Hepatic stellate cell (primary cell): ENCODE measurements at places on chromosomes 4 and X.

DNA sequence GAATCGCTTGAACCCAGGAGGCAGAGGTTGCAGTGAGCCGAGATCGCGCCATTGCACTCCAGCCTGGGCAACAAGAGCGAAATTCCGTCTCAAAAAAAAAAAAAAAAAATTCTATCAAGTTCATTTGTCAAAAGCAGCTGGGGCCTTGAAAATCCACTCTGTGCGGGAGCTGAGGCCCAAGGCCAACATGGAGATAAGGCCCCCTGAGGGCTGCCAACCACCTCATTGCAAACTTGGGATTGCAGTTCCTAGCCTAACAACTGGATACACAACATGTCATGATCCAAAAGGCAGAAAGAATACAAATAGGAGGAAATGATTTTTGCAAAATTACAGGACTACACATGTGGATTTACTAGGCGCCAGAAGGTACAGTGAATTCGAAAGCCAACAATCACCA is 22.5 kb upstream of the PRDX4 start:
- no peak for DNase-seq

- DNase-seq: peak; percentile 2
These were observed 434.7 kb downstream of the PACRGL start for GRCh38 chr4:21134994-21135393.

GRCh38 chr4:128841402-128841801 is 31.9 kb downstream of the JADE1 start:
- DNase-seq: no peak

GRCh38 chrX:4754878-4755604 is 1041.6 kb upstream of the PRKX start:
- no peak for DNase-seq

- peak; percentile 14 for DNase-seq
These were observed 39.5 kb downstream of the TMEM154 start for GRCh38 chr4:152640058-152640921.

- no peak for DNase-seq
These were observed 179.4 kb downstream of the QDPR start for GRCh38 chr4:17332478-17332877.

- DNase-seq: no peak
These were observed 123.6 kb downstream of the SH3RF1 start for GRCh38 chr4:169147191-169147590.

DNA sequence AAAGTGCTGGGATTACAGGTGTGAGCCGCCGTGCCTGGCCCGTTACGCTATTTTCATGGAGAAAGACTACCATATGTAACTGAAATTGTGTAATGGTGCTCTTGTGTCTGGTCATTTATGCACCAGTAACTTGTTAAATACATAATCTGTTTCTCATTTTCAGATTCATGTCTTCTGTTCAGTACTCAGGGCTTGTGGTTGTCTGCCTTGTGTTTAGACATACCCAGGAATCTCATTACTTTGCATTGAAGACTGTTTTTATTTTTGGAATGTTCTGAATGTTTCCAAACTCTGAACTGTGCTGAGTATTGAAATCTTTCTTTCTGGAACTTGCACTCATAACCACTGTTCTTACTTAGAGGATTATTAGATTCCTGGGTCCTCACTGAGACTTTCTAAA is 52.8 kb downstream of the PDLIM5 start:
- no peak for DNase-seq

DNA sequence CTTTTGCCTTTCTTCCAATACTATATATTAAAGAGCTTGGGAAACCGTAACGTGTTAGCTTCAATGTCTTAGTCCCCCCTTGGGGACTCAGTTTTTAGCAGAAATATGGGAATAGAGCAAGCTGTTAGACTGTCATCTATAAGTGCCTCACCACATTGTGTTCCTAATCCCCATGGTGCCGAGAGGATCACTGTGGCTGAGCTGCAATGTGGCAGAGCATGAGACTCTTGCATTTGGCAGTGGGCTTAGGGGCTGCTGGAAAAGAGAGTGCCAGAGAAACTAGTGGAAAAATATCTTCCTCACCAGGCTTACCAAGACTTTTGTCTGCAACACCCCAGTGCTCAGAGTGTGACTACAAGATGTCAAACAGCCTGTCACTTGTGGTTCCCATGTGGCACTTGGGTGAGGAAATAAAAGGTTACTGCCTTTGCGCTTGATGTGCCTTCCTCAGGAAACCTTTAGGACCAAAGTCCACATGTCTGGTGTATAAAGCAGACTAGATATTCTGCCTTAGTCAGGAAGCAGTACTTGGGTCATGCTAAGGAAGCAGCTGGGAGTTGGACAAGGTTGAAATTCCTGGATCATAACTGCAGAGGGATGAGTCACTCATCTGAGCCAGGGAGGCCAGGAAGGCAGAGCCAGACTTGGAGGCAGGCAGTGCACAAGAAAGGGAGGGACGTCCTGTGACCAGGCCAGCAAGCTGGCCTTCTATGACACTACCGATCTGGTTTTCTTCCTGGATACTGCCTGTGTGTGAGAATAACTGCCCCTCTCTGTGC is 9.7 kb upstream of the MAGEA4 start:
- DNase-seq: peak; percentile 62

DNA sequence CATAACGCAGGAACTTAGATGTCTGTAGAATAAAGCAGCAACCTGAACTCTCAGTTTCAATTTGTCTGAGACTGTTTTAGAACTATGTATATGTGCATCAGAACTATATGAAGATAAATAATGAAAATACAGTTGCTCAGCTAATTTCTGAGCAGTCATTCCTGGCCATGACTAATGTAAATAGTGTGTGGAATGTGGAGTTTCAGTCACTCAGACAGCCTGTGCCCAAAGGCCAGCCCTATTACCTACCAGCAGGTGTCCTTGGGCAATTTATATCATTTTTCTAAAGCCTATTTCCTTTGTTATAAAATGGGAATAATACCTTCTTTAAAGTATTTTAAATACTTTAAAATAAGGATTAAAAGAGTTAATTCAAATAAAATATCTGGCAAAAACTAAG is 56.0 kb upstream of the RELL1 start:
- no peak for DNase-seq

- no peak for DNase-seq
These were observed 71.8 kb downstream of the C4orf33 start for GRCh38 chr4:129167640-129168260.

DNA sequence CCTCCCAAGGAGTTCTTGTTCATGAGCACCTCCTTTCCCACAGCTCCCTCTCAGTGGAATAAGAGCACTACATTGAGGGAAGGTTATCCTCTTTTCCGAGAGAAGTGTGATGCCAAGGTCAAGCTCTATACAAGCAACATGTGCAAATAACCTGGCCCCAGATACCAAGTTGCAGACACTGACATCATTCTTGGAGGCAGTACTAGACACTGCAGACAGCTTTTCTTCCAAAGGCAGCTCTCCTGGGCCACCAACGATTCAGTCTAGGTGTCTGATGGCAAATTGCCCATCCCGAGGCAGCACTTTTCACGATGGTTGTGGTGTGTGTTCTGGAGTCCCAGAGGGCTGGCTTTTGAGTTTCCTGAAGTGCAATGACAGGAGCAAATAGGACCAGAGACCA is 384.9 kb downstream of the TLL1 start:
- no peak for DNase-seq

GRCh38 chr4:163269166-163269565 is 63.2 kb downstream of the NPY1R start:
- no peak for DNase-seq

DNA sequence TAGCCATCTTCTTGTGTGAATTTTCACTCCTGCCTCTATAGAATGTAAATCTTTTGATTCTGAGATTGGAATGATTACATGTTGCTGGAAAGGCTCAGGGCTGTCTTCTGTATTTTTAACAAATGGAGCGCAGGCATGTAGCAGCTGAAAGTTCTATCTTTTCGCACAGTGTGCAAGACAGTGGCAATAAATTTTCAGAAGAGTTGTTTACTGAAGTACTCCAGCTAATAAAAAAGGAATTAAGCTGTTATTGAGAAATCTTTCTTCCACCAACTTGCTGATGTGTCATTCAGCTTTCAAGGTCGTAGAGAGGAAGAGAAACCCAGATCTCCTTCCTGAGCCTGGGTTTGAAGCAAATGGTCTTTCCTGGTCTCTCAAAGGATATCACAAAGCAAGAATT is 122.0 kb upstream of the PUDP start:
- no peak for DNase-seq

GRCh38 chrX:2696698-2697215 is 5.7 kb downstream of the CD99 start:
- DNase-seq: peak; percentile 77

- DNase-seq: peak; percentile 28
These were observed 806 bp upstream of the CD99L2 start for GRCh38 chrX:150899191-150899757.

GRCh38 chr4:72394012-72394663 is 174.9 kb downstream of the ADAMTS3 start:
- DNase-seq: no peak

- no peak for DNase-seq
These were observed 187.1 kb upstream of the C1QTNF7 start for GRCh38 chr4:15240764-15241163.

DNA sequence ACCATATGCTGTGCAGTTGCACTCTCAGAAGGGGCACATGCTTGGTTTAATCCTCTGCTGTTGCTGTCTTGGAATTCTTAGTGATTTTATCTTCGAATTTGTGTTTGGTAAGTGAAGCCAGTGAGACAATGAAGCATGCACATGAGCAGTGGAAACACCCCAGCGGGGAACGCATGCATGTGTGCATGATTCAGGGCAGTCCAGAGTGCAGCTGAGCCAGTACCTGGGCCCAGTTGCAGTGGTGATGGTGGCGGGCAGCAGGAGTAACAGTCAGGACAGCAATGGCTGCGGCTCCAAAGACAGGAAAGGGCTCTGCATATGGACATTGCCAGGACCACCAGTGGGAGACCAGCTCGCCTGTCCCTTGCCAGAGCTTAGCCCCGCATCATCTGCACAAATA is 14.3 kb upstream of the TMEM165 start:
- DNase-seq: no peak

GRCh38 chrX:70128071-70128470 is 5.2 kb upstream of the IGBP1 start:
- DNase-seq: no peak

DNA sequence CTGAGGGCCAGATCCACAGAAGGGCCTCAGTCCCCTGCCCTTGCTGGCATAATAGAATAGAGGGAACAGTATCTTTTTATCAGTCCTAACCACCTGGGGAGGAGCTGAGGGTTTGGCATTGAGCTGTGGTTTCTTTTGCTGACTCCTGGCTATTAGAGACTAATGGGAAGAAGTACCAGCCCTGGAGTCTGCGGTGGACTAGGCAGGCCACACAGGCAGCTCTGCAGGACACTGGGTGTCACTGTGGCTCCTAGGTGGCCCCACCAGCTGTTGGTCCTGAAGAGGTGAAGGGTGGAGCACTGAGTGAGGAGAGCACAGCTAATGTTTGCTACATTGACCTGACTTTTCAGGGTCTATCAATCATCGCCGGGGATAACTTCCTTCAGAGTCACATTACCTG is 52.8 kb upstream of the GPC4 start:
- no peak for DNase-seq

DNA sequence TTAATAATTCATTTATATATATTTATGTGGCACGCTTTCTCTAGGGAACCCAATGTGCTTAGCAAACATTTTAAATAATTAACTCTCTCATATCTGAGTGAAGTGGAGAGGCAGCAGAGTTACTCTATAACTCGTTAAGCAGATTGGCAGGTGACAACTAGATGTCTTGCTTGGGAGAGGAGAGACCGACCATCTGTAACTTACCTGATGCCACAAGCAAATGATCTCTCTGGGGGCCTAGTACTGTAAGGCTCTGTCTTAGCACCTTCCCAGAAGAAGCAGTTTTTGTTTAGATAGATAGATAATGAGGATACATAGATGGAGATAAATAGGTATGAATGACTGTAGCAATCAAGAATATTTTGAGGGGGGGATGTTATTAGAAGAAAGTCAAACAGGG is 11.9 kb upstream of the SEL1L3 start:
- DNase-seq: no peak

DNA sequence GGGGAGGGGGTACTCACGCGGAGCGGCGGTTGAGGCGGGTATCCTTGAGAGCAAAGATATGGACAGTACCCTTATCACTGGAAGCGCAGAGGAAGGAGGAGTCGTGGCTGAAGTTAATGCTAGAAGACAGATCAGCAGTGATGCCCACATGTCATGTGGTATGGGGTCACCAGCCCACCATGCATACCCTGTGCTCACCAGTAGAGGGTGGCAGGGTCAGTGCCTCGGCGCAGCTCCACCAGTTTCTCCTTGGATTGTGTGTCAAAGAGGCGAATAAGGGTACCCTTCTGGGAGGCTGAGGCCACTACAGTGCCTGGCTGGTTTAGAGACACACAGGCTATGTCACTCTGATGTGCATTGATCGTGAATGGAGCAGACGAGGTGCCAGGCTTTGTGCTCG is 1.5 kb upstream of the PRAF2 start:
- DNase-seq: no peak

- no peak for DNase-seq
These were observed 111.4 kb downstream of the LUZP4 start for GRCh38 chrX:115400960-115401359.

- no peak for DNase-seq
These were observed 2.0 kb downstream of the ANKRD37 start for GRCh38 chr4:185398618-185399017.

DNA sequence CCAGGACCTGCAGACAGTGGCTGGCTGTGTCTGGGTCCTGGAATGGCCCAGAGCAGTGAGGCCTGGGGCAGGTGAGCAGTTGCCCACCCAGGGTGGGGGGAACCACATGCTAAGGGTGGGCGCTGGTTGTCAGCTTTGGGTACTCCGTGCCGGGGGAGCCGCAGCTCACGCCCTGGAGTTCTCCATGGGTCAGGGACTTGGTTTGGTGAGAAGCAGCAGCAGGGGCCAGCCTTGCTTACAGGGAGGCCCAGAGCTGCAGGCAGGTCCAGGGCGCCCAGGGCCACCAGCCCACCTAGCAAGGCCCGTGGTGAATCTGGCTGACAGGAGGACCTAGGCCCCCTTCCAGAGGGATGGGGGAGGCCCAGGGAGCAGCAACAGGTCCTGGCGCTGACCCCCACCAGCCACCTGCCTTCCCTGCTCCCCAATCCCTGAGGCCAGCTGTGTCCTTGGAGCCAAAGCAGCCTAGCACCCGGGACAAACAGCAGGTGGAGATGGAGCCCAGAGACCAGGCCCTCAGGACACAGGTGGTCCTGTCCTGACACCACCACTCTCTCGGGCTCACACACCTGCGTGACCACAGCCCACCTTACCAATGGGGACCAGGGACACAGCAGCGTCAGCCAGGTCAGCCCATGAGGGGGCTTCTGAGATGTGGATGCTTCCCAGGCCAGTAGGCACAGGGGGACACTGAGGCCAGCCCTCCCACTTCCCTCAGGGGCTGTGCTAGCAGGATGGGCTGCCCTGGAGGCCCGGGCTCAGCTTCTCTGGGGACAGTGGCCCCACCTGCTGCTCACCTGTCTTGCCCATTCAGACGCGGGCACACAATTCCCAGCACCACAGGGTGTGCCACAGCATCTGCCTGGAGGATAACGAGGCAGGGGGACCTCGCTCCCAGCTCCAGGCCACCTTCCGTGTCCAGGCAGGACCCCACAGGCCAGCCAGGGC is 3.5 kb downstream of the MXD4 start:
- DNase-seq: no peak

GRCh38 chr4:83876047-83876446 is 340.1 kb downstream of the GPAT3 start:
- DNase-seq: no peak
